ENCODE measurements at places on chromosomes 3 and 15. TPM values are rescaled to one million over a fixed set of nuclear protein-coding genes. Genes with fewer than 3 reads are reported as not detected.

Gene FBN1
- polyA plus RNA-seq: 1.9 TPM

Gene ST3GAL6
- polyA plus RNA-seq: 6.4 TPM

Gene MAP4
- 113 TPM for polyA plus RNA-seq

Gene PRSS50
- polyA plus RNA-seq: 0.60 TPM

Gene STARD5
- 3.8 TPM for polyA plus RNA-seq

Gene FRMD5
- 4.4 TPM for polyA plus RNA-seq

Gene PRICKLE2
- 1.1 TPM for polyA plus RNA-seq

Gene CRYGS
- 2.0 TPM for polyA plus RNA-seq

Gene LIPH
- 0.31 TPM for polyA plus RNA-seq

Gene ABHD17C
- 9.1 TPM for polyA plus RNA-seq

Gene LDHAL6B
- not detected for polyA plus RNA-seq

Gene ZNF660
- 5.4 TPM for polyA plus RNA-seq

Gene ADCY5
- 2.4 TPM for polyA plus RNA-seq

Gene GDPGP1
- 0.61 TPM for polyA plus RNA-seq

Gene OSTN
- not detected for polyA plus RNA-seq

Gene LMAN1L
- not detected for polyA plus RNA-seq

Gene CLDN16
- polyA plus RNA-seq: not detected

Gene SH2D7
- polyA plus RNA-seq: 0.31 TPM

Gene MKRN3
- polyA plus RNA-seq: not detected

Gene FETUB
- 0.26 TPM for polyA plus RNA-seq
